Caco-2 (cell line): ENCODE measurements at places on chromosomes 13 and 19.

DNA sequence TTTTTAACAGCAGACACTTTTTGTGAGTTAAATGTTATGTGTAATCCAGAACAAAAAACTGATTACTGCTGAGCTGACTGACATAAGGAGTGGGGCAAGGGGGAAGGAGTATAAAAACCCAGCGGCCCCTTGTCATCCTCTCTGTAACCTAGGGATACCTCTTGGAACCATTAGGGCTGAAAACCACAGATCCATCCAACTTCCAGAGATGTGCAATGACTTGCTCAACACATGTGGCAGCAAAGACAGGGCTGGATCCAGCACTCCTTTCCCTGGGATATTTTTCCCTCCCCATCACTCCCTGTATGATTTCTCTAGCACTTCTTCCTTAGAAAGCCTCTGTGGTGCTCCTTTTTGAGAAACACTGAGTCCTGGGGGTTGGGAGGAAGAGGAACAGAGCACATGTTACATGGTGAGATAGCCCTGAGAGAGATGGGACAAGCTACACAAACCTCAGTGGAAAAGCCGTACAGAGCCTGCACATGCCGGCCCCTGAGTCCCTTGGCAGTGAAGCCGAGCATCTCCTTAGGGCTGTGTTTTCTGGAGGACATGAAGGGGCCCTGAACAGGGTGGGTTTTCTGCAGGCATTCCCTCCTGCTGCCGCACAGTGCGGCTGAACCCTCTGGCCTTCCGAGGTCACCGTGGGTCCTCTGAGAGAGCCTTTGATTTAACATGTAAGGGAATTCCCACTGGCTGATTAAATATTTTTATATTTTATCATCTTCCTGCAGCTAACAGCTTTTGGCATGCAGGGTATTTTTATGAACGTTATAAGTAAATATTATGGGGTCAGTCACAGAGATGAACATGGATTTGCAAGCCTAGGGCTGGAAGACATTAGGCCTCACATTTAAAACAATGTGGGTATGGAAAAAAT, 219.9 kb downstream of the COG6 start:
- DNase-seq = no peak

DNA sequence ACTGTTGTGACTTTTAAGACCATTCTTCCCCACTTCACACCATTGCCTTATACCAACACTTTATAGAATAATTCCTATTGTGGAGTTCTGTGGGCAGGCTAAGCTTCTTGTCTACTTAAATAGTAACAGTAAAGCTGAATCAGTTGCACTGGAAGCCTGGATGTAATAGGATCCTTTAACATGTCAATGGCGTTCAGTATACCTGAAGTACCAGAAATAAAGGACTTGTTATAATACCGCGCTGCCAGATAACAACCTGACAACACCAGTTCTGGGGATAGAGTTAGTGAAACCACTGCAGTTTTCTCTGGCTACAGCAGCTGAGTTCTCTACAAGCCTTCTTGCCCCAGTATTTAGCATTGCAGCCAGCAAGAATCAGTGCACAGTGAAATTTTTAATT, 52.0 kb upstream of the TNFRSF19 start:
- DNase-seq = no peak

GRCh38 chr19:18674616-18675015, 8.9 kb upstream of the CRTC1 start:
- no peak for DNase-seq

DNA sequence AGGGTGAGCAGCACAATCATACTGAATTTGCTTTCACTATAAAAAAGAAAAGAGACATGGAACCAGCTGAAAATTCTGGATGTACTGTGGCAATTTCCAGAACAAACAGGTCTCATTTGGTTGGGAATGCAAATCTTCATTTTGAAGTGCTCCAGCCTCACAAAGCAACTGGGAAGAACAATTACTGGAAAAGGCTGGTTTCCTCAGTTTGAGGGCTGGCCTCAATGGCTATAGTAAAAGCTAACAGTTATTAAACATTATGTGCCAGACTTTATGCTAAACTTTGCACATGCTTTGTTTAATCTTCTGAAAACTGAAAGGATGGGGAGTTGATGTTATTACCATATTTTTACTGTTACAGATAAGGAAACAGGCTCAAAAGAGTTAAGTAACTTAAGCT, 3.0 kb downstream of the OBI1 start:
- DNase-seq = no peak

DNA sequence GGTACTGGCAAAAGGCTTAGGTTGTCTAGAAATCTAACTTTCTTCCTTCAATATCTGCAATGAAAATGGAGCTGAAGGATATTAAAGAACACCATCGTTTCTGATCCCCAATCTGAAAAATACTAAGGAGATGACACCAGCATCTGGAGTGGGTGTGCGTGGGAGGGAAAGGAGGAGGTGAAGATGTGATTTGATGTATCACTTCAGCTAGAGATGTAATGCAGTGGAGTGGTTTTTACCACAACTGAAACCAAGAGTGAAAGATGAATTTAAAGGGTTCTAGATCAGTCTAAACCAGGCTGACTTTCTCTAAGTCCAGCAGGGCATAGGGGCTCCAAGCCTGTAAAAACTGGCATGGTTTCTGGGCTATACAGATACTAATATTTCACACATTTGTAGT, 148.4 kb downstream of the AKAP11 start:
- DNase-seq = no peak

- no peak for DNase-seq
Observed at GRCh38 chr13:50425772-50426171, 410.5 kb downstream of the KCNRG start.

DNA sequence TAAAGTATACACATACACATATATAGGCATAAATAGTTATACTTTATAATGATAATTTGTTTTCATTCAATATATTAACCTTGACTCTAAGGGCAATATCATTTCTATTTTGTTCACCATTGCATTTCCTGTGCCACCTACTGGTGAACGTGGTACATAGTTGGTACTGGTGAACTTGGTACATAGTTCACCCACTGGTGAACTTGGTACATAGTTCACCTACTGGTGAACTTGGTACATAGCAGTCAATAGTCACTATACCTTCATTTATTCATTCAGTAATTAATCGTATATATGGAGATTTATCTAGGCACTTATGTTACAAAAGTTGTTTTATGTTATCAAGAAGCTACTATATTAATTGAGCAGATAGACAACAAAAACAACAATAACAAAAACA, 172.6 kb upstream of the ATXN8OS start:
- no peak for DNase-seq

DNA sequence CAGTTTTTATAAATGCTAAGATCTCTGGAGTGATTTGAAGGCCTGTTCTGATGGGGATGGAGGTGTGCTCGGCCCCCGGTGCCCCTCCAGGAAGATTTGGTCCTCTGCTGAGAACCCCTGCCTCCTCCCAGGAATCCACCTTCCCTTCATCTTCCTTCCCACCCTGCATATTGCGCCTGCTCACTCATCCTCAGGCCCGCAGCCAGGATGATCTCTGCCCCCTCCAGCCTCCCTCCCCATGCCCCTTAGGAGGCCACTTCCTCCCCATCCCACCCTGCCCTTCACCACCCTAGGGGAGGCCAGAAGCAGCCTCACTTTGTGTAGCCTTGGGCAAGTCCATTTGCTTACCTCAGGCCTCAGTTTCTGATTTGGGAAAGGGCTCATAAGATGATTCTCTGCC, 19.7 kb downstream of the VASP start:
- no peak for DNase-seq

GRCh38 chr19:41753159-41753558, 2.2 kb upstream of the CEACAM6 start:
- peak; percentile 78 for DNase-seq

GRCh38 chr19:1663852-1664251, 11.4 kb upstream of the TCF3 start:
- DNase-seq = no peak
